ENCODE measurements at places on chromosomes 7 and 10.

- DNase-seq: no peak
Measured at GRCh38 chr10:96683065-96683464, 37.2 kb downstream of the PIK3AP1 start.

GRCh38 chr10:128631801-128632241 lies 505.6 kb upstream of the MKI67 start:
- DNase-seq: no peak

GRCh38 chr7:92708111-92709042 lies 118.2 kb upstream of the FAM133B start:
- DNase-seq: no peak

DNA sequence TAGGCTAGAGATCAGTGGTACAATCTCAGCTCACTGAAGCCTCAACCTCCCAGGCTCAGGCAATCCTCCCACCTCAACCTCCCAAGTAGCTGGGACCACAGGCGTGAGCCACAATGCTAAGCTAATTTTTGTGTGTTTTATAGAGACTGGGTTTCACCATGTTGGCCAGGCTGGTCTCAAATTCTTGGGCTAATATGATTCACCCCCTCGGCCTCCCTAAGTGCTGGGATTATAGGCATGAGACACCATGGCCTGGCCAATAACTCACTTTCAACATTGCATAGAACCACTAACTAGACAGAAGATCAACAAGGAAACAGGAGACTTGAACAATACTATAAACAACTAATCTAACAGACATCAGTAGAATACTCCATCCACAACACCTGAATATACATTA lies 191.7 kb downstream of the LRRN3 start:
- no peak for DNase-seq

- no peak for DNase-seq
Measured at GRCh38 chr7:133755901-133756300, 371.2 kb upstream of the LRGUK start.

DNA sequence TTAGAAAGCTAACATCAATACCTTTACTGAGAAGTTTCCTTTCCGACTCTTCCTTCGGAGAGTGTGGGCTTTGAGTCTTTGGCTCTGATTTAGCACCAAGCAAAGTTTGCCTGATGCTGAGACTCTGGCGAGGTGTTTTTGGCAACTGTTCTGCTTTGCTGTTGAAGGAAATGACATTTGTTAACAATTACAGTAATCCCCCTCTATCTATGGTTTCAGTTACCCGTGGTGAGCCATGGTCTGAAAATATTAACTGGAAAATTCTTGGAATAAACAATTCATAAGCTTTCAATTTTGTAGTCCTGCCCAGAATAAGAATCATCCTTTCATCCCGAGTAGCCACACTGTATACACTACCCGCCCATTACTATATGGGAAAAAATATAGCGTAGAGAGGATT lies 126.3 kb downstream of the ARHGAP21 start:
- no peak for DNase-seq

DNA sequence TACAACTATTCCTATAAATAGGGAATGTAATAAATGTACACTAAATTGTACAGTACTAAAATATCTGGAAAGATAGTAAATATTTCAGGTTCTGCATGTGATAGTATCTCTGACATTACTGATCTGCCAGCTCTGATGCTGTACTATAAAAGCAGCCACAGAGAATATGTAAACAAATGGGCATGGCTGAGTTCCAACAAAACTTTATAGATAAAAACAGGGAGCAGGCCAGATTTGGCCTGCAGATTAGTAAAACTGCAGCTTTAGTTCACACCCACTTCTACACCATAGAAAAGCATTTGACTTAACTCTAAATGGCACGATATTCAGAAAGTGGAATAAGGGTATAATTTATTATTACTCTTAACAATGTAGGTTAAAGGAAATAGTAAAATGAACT lies 18.8 kb upstream of the TLL2 start:
- DNase-seq: no peak

GRCh38 chr7:133853706-133854276 lies 273.3 kb upstream of the LRGUK start:
- DNase-seq: no peak

DNA sequence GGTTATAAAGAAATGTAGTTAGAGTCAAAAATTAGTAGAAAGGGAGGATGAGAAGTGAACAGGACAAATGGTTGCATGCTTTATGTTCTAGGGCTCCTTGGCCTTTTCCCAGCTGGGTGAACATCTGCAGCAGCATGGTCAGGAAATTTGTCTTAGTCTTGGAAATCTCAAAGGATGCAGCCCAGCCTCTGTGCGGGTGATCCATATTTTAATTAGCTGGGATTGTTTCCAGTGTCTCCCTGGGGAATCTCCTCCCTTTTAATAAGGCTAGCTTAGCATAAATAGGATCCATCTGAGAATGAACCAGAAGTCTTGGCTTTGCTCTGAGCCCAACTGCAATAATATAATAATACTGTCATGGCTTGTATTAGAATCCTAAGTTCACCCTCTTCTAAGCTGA lies 198.3 kb downstream of the PRKG1 start:
- DNase-seq: no peak

DNA sequence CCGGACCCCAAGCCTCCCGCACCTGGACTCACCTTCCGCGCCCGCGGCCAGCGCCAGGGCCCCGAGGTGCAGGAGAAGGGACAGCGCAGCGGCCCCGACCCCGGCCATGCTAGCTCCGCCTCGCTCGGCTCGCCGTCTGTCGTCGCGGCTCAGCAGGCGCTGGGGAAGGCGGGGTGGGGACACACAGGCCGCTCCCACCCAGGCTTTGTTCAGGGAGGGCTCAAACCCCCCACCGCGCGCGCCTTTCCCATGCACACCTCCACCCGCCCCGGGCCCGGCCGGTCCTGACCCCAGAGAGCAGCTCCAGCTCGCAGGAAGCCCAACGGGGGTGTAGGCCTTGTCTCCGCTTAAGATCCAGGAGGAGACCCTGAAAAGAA lies at the start of gene KCP:
Gene KCP, minus strand, starts transcription at position 141 of the 377 bp plus-strand sequence. Its CDS starts 33 bp downstream, at position 108.
- no peak for DNase-seq

Data from stimulated activated CD4-positive, alpha-beta T cell treated with anti-CD3 and anti-CD28 coated beads, TNF-alpha, amount 100 ng/mL, for 1 hour (primary cell).